Cerebellum (tissue), 4 donors: ENCODE measurements at places on chromosomes 12 and 14.

DNA sequence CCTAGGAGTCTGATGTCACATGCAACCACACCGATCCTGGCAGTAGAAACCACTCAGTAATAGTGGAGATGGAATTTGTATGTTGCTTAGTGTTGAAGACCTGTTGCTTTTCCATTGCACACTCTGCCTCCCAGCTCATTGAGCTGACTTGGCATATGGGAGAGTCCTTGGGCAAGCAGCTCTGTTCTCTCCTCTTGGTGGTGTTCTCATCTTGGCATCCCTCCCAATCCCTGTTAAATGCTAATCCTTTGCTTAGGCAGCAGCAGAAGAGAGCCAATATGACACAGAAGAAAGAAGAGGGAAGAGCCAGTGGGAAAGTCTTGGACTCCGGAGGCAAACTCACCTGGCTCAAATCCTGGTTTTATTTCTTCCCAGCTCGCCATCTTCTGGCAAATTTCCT, 178.0 kb upstream of the CAND1 start:
- no peak for DNase-seq

- DNase-seq = no peak
Observed at GRCh38 chr14:99621948-99622347, 17.9 kb upstream of the CCDC85C start.

DNA sequence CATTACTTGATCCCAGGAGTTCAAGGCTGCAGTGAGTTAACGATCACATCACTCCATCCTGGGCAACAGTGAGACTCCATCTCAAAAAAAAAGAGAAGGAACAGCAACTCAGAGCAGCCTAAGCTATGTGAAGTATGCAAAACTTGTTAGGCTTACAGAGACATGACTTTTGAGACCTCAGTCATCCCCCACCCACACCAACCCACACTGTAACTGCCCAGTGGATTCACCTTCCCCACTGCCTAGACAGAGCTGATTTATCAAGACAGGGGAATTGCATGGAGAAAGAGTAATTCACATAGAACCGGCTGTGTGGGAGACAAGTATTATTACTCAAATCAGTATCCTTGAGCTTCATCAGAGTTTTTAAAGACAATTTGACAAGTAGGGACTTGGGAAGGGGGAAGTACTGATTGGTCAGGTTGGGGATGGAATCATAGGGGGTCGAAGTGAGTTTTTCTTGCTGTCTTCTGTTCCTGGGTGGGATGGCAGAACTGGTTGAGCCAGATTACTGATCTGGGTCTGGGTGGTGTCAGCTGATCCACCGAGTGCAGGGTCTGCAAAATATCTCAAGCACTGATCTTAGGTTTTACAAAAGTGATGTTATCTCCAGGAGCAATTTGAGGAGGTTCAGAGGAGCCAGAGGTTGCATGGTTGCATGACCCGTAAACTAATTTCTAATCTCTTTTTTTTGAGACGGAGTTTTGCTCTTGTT, 6.2 kb upstream of the WDR89 start:
- no peak for DNase-seq

DNA sequence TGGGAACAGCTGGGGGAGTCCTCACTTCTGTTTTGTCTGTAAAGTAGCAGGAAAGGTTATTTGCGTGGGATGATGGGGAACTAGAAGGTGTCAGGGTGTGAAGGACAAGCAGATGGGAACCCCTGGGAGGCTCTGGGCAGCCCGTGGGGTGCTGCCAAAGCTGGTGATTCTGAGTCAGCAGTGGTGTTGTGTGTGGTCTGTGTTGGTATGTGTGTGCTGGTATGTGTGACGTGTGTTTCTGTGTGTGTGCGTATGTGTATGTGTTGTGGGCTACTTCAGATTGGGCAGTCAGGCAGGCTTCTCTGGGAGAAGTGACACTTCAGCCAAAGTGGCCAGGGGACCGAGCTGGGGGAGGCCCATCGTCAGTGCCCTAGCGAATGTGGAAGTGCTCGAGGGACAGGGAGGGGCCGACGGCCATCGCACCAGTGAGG, 15.3 kb upstream of the BDKRB2 start:
- DNase-seq = no peak

- DNase-seq = no peak
Observed at GRCh38 chr12:122964439-122965257, 1.6 kb downstream of the ABCB9 start.

- no peak for DNase-seq
Observed at GRCh38 chr12:58372298-58372697, 430.9 kb downstream of the ATP23 start.

GRCh38 chr14:25080682-25081081, 30.7 kb upstream of the STXBP6 start:
- no peak for DNase-seq

GRCh38 chr14:94946244-94946643, 176.3 kb upstream of the GSC start:
- no peak for DNase-seq
